ENCODE measurements at places on chromosomes 5 and 9.

DNA sequence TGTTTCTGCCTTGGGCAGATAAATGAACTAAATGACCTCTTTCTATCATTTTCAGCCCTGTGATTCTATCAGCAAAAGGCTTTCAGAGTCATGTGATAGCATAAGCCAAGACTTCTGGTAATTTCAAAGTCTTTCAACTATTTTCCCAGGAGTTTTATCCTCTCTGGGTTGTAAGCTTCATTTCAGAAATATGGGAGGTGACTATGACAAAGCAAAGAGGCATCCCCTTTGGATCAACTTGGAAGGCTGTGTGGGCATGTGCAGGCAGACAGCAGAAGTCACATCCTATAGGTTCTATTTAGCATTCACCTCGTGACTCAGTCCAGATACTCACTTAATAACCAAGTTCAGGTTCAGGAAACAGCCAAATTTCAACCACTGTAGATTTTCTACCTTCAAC lies 149.0 kb upstream of the FST start:
- no peak for ATAC-seq

GRCh38 chr9:99193466-99193821 lies 28.3 kb downstream of the ALG2 start:
- no peak for ATAC-seq

DNA sequence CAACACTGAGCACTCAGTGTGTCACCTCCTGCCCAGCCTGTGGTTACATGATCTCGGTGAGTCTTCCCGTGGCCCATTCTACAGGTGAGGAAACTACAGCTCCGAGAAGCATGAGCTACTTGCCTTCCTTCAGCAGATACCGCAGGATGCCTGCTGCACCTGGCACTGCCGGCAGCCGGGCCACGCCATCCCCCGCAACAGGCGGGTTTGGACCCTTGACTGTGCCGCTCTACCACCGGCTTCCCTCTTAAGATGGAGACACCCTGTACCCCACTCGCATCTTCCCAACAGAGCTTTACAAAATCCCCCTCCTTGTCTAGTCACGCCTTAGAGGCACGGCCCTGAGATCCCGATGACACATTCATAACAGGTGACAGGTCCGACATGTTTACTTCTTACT lies 74.9 kb upstream of the OTULINL start:
- no peak for ATAC-seq

- no peak for ATAC-seq
These were observed 330.3 kb downstream of the GADD45G start for GRCh38 chr9:89935115-89935514.

GRCh38 chr5:136399527-136399926 lies 34.2 kb upstream of the TRPC7 start:
- ATAC-seq, result no peak

Measured in activated T-helper 17 cell treated with anti-CD3 and anti-CD28 coated beads, Interleukin-2, amount 50 U/mL, for 72 hours (primary cell).